ENCODE measurements at places on chromosomes 16 and 17.

- no peak for DNase-seq
These were observed 202.5 kb downstream of the C16orf78 start for GRCh38 chr16:49576173-49576494.

GRCh38 chr17:7889166-7889955 is 772 bp downstream of the CHD3 start:
- no peak for DNase-seq

DNA sequence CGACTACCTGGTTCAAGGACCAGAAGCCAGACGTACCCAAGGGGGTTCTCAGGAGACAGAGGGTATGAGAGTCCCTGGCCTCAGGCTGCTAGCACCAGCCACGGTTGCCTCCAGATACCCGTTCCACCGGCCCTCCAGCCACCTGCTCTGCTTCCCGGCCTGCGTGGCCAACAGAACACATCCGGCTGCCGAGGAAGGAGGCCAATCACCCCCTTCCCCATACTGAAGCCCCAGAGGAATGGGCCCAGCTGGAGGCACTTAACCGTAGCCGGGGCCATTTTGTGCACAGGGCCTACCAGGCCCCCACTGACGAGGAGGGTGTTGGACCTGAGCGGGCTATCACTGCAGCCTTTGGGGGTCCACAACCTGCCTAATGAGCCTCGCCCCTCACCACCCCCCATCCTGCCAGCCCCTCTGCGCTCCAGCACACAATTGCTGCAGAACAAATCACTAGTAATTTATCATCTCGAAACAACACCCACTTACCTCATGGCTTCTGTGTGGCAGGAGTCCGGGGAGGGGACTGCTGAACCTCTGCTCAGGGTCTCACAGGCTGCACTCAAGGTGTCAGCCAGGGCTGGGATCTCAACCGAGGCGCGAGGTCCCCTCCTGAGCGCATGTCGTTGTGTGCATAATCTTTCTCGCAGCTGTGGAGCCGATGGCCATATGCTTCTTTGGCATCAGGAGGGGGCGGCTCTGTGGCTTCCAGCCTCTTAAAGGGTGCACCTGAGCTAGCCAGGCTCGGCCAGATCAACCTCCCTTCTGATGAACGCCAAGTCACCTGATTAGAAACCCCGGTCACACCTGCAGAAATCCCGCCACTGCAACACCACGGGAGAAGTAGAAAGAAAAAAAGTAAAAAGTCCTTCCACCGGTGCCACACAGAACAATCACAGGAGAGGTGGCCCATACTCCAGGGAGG is 10.1 kb upstream of the KREMEN2 start:
- DNase-seq, result no peak

- no peak for DNase-seq
These were observed 5.8 kb downstream of the IRX3 start for GRCh38 chr16:54280751-54281150.

DNA sequence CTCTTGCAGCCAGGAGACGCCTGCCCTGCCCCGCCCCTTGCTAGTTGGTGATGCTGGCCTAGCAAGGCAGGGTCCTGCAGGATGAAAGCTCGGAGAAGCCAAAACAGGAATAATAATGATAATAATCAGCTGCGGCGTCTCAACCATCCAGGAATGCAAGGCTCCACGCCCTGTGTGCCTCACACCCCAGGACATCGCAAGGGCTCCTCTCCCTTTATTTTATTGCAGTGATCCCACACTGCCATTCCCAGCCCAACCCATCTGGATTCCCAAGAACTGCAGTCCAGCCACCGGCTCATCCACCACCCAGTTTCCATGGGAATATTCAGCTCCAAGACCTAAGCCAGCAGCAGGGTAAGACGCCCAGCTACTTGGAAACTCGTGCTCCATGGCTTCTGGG is 21.0 kb upstream of the ZNF652 start:
- DNase-seq, result no peak

GRCh38 chr16:79372503-79373184 is 227.9 kb downstream of the MAF start:
- DNase-seq, result no peak

DNA sequence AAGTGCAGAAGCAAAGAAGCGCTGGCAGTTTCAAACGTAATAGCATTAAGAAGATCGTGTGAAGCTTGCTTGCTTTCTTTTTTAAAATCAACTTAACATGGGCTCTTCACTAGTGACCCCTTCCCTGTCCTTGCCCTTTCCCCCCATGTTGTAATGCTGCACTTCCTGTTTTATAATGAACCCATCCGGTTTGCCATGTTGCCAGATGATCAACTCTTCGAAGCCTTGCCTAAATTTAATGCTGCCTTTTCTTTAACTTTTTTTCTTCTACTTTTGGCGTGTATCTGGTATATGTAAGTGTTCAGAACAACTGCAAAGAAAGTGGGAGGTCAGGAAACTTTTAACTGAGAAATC is 17.4 kb upstream of the RAB11FIP4 start:
- DNase-seq, result no peak

GRCh38 chr17:17844500-17844899 is 7.7 kb upstream of the SREBF1 start:
- DNase-seq, result no peak

DNA sequence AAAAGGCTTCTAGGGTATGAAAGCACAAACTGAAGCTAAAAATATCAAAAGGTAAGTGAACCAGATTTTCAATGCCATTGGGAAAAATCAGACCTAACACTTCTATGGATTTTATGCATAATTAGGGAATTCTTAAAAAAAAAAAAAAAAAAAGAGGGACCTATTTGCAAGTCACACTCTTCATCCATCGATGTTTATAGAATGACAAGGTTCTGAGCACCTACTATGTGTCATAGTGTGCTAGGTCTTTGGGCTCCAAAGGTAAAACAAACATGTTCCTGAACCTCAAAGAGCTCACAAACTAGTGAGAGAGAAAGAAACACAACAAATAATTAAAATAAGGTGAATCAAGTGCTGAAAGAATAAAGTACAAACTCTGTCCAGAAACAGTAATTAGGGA is 1.9 kb downstream of the HEATR6 start:
- DNase-seq, result no peak

GRCh38 chr16:89314357-89314756 is 96.9 kb downstream of the ZNF778 start:
- DNase-seq, result no peak

GRCh38 chr16:8967132-8967821 is 3.6 kb upstream of the USP7 start:
- DNase-seq, result no peak

- no peak for DNase-seq
These were observed 26.0 kb downstream of the C16orf74 start for GRCh38 chr16:85724936-85725335.

DNA sequence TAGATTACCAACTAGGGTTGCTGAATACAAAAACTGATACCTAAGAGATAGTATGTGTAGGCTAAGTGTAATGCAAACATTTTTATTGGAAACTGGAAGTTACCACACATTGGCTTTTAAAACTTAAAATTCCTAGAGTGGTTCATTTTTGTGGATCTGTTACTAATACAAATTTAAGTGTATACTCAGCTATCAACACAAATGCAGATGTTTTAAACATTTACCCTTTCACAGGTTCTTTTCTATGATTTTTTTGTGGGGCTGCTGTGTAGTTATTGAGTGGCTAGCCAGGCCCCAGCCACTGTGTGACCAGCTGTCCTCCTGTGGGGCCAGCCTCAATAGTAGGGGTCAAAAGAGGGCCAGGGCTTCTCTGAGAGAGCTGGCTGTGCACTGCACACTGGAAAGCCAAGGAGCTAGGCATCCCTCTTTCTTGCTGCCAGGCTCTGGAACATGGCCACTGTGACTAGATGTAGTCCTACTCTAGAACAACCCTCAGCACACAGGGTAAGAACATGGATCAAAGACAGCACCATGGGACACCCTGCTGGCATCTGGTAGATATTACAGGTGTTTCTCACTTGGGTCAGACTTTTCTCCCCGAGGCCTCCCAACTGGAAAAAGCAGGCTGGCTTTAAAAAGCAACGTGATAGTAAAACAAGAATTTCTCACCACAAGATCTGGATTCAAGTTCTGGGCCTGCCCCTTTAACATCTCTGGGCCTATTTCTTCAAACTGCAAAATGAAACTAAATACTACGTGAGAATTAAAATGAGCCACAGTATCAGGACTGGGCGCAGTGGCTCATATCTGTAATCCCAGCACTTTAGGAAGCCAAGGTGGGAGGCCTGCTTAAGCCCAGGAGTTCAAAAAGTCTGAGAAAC is 7.3 kb upstream of the VEZF1 start:
- no peak for DNase-seq

- peak; percentile 69 for DNase-seq
These were observed 14.2 kb upstream of the HAPSTR1 start for GRCh38 chr16:9077091-9077809.

DNA sequence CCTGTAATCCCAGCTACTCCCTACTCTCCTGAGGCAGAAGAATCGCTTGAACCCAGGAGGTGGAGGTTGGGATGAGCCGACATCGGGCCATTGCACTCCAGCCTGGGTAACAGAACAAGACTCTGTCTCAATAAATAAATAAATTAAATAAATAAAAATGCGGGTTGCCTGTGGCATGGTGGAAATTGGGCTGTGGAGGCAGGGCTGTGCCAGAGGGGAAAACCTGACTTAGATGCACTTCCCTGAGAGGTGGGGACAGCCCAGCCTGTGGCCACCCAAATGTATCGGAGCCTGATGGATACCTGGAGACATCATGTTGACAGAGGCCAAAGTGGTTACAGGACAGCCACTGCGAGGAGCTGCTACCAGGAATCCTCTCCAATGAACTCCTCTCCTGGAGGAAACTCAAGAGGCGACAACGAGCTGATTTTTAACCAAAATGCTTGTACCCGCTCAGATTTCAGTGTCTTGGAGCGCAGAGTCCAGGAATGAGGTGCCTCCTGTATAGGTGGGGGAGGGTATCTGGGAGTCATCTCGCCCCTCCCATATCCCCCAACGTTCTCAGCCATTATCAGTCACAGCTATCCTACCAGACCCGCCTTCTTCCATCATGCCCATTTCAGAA is 32.3 kb downstream of the DDX19A start:
- no peak for DNase-seq

DNA sequence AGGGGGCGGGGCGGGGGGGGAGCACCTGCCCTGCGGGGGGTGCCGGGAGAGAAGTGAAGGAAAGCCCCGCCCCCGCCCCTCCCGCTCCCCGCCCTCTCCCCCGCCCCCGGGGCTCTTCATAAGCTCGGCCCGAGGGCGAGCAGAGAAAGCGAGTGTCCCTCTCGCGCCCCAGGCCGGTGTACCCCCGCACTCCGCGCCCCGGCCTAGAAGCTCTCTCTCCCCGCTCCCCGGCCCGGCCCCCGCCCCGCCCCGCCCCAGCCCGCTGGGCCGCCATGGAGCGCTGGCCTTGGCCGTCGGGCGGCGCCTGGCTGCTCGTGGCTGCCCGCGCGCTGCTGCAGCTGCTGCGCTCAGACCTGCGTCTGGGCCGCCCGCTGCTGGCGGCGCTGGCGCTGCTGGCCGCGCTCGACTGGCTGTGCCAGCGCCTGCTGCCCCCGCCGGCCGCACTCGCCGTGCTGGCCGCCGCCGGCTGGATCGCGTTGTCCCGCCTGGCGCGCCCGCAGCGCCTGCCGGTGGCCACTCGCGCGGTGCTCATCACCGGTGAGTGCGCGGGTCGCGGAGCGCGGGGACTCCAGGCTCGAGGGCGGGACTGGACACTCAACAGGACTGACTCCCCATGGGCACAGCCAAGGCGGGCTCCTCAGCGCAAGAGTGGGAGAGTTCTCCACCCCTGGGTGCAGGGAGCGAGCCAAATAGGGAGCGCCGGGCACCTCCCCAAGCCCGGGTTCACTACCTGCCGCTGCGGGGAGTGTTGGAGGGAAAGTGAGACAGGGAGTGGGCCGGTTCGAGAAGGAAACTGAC is at the start of gene HSD11B2:
TSS of gene HSD11B2 (plus strand) at position 145 of the 798 bp plus-strand sequence. CDS start at position 273, 128 bp downstream.
- no peak for DNase-seq

DNA sequence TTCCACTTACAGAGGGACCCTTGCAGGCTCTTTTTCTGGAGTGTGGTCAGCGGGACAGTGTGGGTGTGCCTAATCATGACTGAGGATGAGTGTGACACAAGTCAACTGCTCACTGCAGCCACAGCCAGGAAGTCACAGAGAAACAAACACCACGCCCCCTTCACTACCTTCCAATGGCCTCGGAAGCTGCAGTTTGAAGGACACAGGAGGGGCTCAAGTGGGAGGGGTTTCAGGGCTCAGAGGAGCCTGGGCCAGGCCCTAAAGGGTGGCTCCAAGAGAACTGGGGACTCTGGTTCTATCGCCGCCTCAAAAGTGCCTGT is 116.2 kb upstream of the SDK2 start:
- no peak for DNase-seq

- DNase-seq, result no peak
These were observed 18.1 kb downstream of the CLTC start for GRCh38 chr17:59637611-59638310.

GRCh38 chr17:55664287-55664686 is 58.4 kb downstream of the TMEM100 start:
- no peak for DNase-seq

Data from AG04449 (cell line).